NCI-H146 (cell line): ENCODE measurements at places on chromosomes 3 and 15.
A peak's percentile ranks its signal among the peaks of the same experiment; 100 is the strongest.

- no peak for DNase-seq
Observed at GRCh38 chr15:99977929-99978328, 244.7 kb upstream of the LYSMD4 start.

DNA sequence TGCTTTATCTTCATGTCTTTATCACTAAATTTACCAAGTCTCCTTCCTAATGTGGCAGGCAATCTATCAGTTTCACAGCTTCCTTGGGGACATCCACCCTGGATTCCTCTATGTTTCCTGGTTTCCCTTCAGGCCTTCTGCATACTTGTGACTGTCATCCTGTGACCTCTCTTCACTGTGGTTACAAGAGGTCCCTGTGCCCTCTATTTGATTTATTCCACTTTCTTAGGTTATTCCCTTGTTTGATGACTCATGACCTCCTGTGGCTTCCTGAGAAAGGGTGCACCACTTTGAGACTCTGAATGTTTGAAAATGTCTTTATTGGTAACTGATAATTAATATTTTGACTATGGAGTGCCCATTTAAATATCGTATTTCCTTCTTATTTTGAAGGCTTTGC, 60.5 kb upstream of the KY start:
- DNase-seq = no peak

- DNase-seq = no peak
Observed at GRCh38 chr3:108528459-108529252, 18.3 kb upstream of the MYH15 start.

GRCh38 chr3:195908694-195909581, 587 bp upstream of the TNK2 start:
- DNase-seq = peak; percentile 48

- no peak for DNase-seq
Observed at GRCh38 chr3:102112704-102113230, 263.5 kb downstream of the NFKBIZ start.

- no peak for DNase-seq
Observed at GRCh38 chr3:59480486-59480995, 430.7 kb upstream of the CFAP20DC start.

- no peak for DNase-seq
Observed at GRCh38 chr3:16927485-16927884, 42.7 kb downstream of the PLCL2 start.

DNA sequence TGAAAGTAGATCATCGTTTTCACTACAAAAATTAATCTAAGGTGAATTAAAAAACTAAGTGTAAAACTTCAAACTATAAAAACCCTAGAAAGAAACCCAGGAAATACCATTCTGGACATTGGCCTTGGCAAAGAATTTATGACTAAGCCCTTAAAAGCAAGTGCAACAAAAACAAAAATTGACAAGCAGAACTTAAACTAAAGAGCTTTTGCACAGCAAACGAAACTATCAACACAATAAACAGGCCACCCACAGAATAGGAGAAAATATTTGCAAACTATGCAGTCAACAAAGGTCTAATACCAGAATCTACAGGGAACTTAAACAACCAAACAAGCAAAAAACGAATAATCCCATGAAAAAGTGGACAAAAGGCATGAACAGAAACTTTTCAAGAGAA, 302.0 kb downstream of the CHST2 start:
- no peak for DNase-seq

GRCh38 chr15:26634319-26634718, 138.5 kb downstream of the GABRB3 start:
- no peak for DNase-seq

DNA sequence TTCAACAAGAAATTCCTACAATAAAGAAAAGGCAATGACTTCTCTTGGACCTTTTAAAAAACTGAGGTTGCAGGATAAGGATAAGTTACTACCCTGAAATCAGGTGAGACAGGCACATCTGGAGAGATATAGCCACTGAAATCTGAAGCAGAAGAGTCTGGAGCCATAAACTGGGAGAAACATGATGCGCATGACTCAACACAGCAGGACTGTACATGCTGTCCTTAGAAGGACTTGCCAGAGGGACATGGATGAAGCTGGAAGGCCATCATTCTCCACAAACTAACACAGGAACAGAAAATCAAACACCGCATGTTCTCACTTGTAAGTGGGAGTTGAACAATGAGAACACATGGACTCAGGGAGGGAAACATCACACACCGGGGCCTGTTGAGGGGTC, 1020.2 kb downstream of the AGBL1 start:
- DNase-seq = no peak

GRCh38 chr3:12486916-12487315, 2.6 kb downstream of the TSEN2 start:
- DNase-seq = no peak

- peak; percentile 82 for DNase-seq
Observed at GRCh38 chr15:41557673-41558399, 1.2 kb upstream of the TYRO3 start.

GRCh38 chr15:82081914-82082762, 36.3 kb upstream of the MEX3B start:
- DNase-seq = no peak

- DNase-seq = no peak
Observed at GRCh38 chr15:63163217-63163616, 5.9 kb upstream of the RPS27L start.

DNA sequence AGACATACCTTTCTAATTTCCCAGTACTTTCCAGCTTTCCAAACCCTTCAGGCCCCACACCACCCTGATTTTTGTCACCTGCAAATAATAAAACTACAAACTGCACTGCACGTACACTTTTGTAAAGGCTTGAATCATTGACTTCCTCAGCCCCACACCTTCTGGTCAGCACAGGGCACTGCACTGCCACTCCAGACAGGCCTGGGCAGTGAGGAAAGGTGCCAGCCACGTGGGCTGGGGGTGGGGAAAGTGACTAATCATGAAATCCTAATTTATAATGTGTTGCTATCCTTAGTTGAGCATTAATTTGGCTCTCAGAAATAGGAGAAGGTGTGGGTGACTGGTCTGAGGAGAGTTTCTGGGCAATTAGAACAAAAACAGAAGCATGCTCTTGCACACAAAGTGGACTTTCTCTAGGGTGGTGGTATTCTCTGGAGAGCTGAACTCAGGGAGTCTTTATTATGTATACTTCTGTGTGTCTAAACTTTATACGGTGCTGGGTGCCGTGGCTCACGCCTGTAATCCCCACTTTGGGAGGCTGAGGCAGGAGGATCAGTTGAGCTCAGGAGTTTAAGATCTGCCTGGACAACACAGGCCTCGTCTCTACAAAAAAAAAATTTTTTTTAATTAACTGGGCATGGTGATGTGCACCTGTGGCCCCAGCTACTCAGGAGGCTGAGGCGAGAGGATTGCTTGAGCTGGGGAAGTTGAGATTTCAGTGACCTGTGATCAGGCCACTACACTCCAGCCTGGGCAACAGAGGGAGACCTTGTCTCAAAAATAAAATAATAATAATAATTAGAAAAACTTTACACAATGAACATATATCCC, 58.2 kb upstream of the FLNB start:
- no peak for DNase-seq

DNA sequence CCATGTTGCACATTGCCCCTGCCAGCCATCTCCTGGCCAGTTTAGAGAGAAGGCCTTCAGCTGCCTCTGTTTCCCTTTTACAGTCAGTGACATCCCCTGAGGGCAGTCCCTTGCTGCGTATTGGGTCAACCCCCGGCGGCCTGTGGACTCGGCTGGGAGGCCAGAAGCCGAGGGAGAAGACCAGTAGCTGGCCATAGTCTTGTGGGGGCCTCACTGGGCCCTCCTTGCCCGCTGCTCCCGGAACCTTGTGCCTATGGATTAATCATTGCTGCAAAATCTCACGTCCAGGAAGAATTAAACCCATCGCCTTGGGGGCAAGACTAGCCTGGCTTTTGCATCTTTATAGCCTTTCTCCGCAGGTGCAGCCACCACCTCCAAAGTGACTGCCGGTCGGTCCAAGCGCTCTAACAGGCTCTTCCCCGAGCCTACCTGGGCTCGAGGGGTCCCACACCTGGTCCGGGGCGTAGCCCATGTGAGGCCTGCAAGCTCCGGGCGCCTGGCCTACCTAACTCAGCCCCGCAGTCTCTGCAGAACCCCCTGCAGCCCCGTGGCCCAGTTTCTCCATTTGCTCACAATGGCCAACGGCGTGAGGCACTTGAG, 870 bp upstream of the CHAC1 start:
- DNase-seq = no peak

DNA sequence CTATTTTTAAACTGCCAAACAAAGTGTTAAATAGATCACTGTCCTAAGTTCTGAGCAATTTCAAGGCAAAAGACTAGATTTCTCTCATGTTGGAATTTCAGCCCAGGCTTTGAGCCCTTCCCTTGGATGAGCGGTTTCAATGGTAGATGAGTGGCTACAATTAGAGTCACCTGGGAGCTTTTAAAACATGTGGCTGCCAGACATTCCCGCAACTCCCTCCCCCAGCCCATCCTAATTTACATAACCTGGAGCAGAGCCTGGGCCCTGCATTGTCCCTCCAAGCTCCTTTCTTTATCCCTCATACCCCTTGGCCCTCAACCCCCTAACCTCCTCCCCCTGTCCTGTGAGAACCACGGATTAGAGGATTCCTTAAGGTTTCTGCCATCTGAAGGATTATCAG, 357.5 kb upstream of the UMPS start:
- DNase-seq = peak; percentile 50

DNA sequence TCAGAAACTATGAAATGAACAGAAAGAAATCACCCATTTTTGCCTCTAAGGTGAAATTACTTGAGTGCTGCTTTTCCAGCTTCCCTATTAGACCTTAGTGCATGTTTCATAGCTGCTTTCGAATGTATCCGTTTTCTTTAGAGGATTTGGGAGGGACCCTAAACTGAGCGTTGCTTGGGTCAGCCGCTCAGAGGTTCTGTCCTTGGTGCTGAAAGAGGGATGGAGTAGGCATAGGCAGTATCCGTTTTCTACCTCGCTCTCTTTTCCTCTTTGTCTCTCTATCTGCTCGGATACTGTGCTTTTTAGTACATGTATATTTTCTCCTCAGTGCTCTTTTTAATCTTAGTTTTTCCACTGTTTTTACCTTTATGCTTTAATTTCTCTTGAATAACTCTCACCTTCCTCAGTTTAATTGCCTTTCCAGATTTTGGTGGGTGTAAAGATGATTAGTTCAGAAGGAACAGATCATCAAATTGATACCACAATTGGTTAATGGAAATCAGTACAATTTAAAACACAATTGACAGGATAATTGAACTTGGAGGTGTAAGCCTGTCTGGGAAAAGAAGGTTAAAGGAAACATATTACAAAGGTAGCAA, at the start of gene DRD3:
TSS of gene DRD3 (minus strand) at position 283 of the 599 bp plus-strand sequence. CDS start 7,060 bp downstream, outside the sequence.
- no peak for DNase-seq

DNA sequence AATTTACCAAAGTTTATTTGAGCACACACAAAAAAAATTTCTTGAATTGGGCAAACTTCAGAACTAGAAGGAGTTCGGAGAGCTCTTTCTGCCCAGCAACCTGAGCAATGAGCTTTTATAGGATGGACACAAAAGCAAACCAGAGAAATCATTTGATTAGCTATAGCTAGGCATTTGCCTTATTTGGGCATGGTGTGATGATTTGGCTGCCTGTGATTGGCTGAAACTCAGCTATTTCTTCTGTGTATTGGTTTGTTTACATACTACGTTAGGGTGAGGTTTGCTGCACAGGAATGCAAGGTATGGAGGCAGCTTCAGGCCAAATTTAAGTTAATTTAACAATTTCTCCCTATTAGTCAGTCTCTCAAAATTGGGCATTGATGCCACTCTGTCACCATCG, 65.1 kb downstream of the NEK11 start:
- no peak for DNase-seq

DNA sequence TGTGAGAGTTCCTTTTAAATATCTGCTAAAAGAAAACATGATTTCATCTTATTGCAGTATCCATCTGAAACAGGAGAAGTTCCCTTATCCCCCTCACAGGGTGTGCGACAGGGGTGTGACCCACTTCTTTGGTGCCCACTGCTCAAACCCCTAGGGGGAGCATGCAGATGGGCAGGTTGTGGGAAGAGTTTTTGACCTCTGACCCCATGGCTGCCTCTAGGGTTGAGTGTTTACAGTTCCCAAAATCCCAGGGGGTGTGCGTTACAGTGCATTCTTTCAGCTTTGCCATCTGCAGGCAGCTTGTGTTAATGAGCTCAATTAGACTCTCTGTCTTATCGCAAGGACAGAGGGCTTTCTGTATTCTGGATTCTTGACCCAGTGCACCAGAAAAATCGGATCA, 443.2 kb upstream of the FRG2C start:
- no peak for DNase-seq

- DNase-seq = peak; percentile 97
Observed at GRCh38 chr3:197959891-197960693, at the start of gene LMLN. LMLN (plus strand) TSS chr3:197960217; CDS start chr3:197960246, 29 bp downstream.

- no peak for DNase-seq
Observed at GRCh38 chr3:185382154-185382553, 19.2 kb downstream of the MAP3K13 start.

- peak; percentile 58 for DNase-seq
Observed at GRCh38 chr3:33131331-33132018, 17.7 kb downstream of the CRTAP start.

GRCh38 chr3:73148206-73148605, 86.7 kb downstream of the EBLN2 start:
- DNase-seq = no peak

GRCh38 chr3:112777811-112778210, 68.9 kb downstream of the CD200R1L start:
- no peak for DNase-seq

- no peak for DNase-seq
Observed at GRCh38 chr3:30729512-30729911, 123.1 kb downstream of the TGFBR2 start.

GRCh38 chr15:55827204-55827603, 84.3 kb upstream of the PRTG start:
- DNase-seq = no peak

DNA sequence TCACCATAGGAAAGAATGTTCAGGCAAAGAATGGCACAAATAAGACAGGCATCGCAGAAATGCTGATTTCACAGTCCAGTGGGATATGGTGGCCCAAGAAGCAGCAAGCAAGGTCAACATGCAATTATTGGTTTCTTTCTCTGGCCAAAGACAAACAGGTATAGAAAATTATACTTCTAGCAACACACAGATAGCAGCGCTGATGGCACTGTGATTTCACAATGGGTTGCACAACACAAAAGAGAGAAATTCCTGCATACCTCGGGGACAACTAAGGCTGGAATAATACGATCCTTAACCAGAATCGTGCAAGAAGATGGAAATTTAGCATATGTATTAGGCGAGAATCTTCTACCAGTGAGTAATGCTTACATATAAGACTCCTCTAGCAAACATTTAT, 76.3 kb upstream of the NR2F2 start:
- no peak for DNase-seq

DNA sequence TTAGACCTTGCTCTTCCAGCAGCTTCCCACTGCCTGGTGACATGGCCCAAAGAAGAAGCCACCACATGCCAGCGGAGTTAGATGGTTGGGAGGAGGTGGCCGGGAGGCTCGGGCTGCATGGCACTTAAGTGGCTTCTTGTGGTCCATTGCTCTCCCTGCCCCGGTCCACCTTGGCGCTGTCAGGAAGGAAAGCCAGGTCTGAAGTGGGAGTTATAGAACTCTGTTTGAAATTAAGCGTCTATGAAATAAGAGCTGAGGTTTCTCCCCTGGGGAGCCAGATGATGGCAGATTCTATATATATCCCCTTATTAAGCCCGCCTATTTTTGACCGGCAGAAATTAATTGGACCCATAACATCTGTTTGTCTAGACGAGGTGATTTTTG, 61.2 kb downstream of the ITGA11 start:
- DNase-seq = peak; percentile 8
